ENCODE measurements at places on chromosomes 7 and 10.

- no peak for DNase-seq
Measured at GRCh38 chr7:113768387-113768786, 150.4 kb downstream of the PPP1R3A start.

DNA sequence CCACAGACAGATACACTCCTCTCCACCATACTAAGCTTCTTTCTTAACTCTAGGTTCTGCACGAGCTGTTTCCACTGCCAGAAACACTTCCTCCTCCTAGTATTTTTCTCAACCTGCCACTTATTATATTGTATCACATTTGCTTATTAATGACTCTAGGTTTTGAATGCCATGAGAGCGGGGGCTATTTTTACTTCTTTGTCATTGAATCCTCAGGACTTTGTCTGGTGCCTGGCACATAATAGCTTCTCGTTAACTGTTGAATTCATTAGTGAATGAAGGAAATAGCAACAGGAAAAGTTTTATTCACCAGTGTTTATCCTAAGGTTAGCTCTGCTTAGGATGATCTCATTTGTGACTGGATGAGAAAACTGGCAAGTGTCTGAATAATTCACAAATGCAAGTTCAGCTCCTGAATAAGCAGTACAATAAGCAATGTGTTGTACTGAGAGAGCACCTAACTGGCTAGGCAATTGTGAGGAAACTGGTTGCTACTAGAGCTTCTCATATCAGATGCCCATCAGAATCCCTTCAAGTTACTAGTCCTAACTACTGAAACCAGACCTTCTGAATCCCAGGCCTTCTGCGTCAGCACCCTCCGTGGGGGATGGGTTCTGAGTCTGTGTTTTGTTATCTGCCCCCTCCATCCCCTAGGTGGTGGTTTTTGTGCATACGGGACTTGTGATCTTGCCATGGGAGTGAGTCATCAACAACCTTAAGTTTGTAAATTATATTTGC lies 92.7 kb downstream of the LSMEM1 start:
- peak; percentile 33 for DNase-seq

DNA sequence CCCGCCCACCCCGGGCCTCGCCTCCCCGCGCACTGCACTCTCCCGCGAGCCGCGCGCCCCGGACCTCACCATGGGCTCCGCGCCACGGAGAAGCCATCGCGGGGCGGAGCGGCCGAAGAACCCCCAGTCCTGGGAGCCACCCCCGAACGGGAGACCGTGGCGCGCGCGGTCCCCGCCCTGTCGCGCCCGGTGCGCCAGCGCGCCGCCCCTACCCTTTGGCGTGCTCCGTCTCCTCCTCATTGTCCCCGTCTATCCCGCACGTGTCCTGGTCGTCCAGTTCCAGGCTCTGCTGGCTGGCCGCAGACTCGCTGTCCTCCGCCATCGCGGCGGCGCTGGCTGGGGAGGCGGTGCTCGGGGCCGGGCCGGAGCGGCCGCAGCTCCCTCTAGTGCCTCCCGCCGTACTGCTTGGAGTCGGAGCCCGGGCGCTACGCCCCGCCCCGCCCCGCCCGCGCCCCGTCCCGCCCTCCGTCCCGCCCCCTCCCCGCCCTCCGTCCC lies at the start of gene NMT2:
Gene NMT2 (minus strand): TSS at position 403 of the 495 bp plus-strand sequence. CDS start 81 bp downstream, at position 322.
- peak; percentile 28 for DNase-seq

- no peak for DNase-seq
Measured at GRCh38 chr10:52145636-52146035, 168.4 kb upstream of the DKK1 start.

DNA sequence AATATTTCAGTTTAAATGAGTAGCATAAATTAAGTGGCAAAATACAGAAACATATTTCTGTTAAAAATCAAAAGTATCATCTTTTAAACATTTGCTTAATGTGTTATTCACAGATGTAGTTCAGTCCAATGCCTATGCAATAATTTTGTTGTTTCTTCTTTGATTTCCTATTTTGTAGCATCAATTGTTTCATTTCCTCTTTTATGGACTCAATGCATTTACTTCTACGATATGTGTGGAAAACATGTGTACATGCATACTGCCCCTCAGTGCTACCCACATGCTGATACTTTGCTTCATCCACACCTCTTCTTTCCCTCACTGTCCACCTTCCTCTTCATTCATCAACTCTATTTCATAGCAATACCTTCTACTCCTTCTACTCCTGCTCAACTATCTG lies 108.1 kb downstream of the PTN start:
- DNase-seq = no peak

DNA sequence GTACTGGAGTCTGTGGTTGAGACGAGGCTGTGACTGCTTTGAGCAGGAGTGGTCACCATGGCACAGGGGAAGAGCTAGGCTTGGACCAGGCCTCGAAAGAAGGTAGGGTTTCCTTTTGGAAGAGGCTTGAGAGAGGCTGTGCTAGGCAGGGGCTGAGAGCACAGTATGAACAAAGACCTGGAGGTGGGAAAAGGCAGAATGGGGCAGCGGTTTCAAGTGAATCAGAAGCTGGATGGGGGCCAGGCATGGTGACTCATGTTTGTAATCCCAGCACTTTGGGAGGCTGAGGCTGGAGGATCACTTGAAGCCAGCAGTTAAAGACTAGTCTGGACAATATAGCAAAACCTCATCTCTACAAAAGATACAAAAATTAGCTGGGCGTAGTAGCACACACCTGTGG lies 65.9 kb downstream of the CLIP2 start:
- peak; percentile 2 for DNase-seq

DNA sequence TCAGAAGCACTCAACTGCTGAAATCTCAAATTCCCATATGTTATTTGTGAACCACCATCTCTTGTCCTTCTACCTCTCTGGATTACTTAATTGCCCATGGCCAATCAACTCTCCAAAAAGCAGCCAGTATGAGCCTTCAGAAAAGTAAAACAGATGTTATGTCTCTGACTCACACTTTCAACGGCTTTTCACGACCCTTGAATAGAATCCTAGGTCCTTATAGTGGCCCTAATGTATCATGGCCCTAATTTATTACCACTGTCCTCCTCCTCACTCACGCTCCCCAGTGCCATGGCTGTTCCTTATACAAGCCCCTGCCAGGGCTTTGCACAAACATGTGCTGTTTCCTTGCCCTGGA lies 20.0 kb downstream of the ZNF438 start:
- DNase-seq = no peak

GRCh38 chr10:109945473-109946177 lies 22.3 kb upstream of the XPNPEP1 start:
- no peak for DNase-seq

- DNase-seq = no peak
Measured at GRCh38 chr10:75071756-75072155, 39.7 kb upstream of the SAMD8 start.

DNA sequence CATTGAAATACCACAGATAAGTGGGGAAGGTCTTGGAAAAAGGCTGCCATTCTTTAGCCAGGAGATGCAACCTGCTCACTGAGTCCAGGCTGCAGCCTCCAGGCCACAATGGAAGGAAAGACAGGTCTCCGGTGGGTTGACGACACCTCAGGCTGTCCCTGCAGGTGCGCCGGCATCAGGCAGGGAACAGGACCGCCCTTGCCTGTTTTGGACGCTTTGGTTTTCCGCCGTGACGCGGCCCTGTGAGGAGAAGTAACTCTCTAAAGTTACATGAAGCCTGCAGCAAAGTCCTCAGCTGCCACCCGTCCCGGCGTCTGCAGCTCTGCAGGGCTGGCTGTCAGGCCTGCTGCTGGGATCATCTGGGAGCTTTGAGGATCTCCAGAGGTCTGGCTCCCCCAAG lies 147.0 kb downstream of the WDR37 start:
- DNase-seq = no peak

DNA sequence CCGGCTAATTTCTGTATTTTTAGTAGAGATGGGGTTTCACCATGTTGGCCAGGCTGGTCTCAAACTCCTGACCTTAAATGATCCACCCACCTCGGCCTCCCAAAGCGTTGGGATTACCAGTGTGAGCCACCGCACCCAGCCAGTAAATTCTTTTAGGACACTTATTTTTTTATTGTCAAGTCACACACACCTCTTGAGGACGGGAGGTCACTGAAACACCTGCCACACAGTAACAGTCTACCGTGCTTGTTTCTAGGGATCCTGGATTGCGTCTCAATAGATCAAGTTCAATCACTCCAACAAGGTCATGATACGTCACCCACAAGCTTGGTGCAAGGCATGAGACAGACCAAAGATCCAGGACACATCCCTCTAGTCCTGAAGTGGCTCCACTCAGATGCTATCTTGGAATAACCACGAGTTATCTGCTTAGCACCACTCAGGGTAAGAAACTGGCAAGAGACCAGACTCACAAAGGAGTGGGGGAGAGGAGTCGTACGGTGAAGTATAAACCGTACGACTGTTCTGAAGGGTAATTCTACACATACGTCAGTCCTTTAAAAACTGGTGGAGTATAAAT lies 58.9 kb upstream of the NCAPG2 start:
- DNase-seq = no peak
